ENCODE measurements at places on chromosomes 16 and 17.

GRCh38 chr16:88484505-88485365 is 31.7 kb downstream of the ZFPM1 start:
- ATAC-seq: no peak

DNA sequence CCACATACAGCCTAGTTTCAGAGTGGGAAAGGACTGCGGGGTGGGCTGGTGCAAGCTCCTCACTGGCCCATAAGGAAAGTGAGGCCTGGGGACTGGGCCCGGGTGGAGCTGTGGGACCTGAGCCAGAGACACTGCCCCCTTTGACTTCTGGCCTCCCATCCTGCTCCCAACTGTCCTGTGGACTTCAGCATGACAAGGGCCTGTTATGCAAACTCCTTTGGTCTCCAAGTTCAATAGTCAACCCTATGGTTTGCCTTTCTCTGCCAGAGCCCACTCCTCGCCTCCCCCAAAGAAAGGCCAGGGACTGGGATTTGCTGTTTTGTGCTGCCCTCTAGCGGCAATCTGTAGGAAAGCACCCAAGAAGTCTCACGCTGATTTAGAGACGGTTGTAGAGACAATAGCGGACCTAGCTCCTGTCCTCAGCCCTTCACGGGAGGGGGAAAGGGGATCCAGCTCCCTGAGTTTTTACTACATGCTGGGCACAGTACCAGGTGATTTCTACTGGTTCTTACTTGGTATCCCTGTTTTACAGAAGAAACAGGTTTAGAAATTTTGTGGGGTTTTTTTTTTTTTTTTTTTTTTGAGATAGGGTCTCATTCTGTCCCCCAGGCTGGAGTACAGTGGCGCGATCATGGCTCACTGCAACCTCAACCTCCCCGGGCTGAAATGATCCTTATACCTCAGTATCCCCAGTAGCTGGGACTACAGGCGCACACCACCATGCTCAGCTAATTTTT is 1.2 kb upstream of the TLCD3B start:
- ATAC-seq: no peak

DNA sequence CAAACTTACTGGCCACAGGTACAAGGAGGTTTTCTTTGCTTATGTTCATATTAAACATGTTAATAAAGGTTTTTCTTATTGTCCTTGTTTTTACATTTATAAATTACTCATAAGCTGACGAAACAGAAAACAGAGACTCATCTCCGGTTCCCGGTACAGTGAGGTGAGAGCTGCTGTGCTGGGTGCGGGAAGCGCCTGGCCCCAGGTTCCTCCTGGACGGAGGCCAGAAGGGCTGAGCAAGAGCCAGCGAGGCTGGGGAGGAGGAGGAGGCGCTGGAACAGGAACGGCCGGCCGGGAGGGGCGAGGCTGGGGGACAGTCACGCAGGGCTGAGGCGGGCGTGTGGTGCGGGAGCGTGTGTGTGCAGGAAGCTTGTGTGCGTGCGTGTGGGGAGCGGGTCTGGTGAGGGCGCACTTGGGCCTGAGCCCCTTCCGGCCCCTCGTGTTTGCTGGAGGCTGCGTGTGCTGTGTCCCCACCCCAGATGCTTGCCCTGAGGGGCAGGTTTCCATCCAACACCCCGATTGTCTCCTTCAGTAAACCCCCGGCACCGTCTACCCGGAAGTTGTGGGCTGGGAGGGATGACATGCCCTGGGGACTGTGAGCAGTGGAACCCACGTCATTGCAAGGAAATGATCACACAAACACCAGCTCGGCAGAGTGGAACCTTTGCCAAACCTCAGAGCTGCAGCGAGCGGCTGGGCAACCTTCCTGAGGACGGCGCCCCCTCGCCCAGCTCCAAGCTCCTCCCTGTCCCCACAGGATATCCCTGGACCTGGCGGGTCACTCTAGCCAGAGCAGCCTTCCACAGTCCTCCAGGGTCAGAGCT is 19.5 kb downstream of the CD7 start:
- ATAC-seq: peak; percentile 91

DNA sequence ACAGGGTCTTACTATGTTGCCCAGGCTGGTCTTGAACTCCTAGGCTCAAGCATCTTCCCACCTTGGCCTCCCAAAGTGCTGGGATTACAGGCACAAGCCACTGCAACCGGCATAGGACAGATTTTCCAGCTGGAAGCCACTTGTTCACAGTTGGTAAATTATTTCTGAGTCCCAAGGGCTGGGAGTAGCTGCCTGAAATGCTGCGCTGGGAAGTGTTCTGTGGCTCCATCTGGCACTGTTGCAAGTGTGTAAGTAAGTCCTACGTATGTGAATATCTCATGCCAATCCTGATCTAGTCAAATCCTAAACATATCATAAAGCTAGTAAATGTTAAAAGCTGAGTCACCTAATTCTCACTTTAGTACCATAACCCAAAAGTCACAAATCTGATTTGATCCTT is 48.1 kb downstream of the YWHAE start:
- no peak for ATAC-seq

DNA sequence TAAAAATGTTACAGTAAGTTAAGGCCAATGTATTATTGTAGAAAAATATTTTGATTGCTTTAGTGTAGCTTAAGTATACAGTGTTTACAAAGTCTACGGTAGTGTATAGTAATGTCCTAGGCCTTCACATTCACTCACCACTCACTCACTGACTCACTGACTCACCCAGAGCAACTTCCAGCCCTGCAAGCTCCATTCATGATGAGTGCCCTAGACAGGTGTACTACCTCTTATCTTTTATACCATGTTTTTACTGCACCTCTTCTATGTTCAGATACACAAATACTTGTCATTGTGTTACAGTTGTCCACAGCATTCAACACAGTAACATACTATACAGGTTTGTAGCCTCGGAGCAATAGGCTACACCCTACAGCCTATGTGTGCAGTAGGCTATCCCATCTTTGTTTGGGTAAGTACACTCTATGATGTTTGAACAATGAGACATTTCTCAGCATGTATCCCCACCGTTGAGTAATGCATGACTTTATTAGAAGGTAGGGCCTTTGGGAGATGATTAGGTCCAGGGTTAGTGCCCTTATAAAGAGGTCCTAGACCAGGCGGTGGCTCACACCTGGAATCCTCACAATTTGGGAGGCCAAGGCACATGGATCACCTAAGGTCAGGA is 117.8 kb downstream of the SLC39A11 start:
- ATAC-seq: no peak

GRCh38 chr17:48307814-48308411 is 122.1 kb downstream of the SKAP1 start:
- ATAC-seq: peak; percentile 73

Data from stimulated activated memory B cell treated with anti-CD40 and anti-IgM and Interleukin-4, amounts not matched to agents 10 μg/mL and 1 μg/mL and 100 μg/mL, for 72 hours (primary cell).